HFF-Myc (cell line): ENCODE measurements at places on chromosomes 5 and 9.

GRCh38 chr5:126219616-126220015 is 203.6 kb upstream of the GRAMD2B start:
- no peak for DNase-seq

DNA sequence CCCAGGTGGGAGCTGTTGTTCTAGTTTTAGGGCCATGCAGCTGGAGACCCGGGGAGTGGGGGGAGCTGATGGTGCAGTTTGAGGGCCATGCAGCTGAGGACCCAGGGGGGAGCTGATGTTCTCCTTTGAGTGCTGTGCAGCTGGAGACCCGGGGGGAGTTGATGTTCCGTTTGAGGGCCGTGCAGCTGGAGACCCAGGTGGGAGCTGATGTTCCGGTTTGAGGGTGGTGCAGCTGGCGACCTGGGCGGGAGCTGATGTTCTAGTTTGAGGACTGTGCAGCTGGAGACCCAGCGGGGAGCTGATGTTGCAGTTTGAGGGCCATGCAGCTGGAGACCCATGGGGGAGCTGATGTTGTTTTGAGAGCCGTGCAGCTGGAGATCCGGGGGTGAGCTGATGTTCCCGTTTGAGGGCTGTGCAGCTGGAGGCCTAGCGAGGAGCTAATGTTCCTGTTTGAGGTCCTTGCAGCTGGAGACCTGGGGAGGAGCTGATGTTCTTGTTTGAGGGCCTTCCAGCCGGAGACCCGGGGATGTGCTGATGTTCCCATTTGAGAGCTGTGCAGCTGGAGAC is 14.6 kb downstream of the PDCD6 start:
- no peak for DNase-seq

GRCh38 chr9:103266064-103266463 is 270.9 kb downstream of the CYLC2 start:
- DNase-seq: no peak

- no peak for DNase-seq
Observed at GRCh38 chr5:157530226-157530972, 45.2 kb downstream of the ADAM19 start.

DNA sequence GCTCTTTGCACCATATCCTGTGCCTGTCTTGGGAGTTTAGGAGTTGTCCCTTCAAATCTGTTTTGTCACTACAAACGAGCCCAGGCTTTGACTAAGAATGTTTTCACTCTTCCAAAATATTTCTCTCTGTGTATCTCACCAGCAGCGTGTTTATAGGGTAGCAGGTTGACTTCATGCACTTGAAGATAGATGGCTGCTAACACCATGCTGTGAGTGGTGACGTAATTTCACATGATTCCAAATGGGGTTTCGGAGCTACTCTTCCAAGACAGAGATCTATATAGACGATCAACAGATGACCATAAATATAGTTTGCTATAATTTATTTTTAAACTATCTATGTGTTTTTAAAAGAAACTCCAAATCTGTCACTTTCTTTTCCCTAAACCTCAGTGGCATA is 30.6 kb downstream of the RORB start:
- DNase-seq: no peak

GRCh38 chr9:90555351-90556057 is 87.1 kb downstream of the DIRAS2 start:
- no peak for DNase-seq
